Inflammatory macrophage treated with lipopolysaccharide for 4 hours (primary cell): ENCODE measurements at places on chromosomes 11 and 22.

- DNase-seq, result no peak
Measured at GRCh38 chr11:67437809-67438157, 301 bp upstream of the PTPRCAP start.

- no peak for DNase-seq
Measured at GRCh38 chr11:113372309-113372708, 15.3 kb upstream of the ANKK1 start.

DNA sequence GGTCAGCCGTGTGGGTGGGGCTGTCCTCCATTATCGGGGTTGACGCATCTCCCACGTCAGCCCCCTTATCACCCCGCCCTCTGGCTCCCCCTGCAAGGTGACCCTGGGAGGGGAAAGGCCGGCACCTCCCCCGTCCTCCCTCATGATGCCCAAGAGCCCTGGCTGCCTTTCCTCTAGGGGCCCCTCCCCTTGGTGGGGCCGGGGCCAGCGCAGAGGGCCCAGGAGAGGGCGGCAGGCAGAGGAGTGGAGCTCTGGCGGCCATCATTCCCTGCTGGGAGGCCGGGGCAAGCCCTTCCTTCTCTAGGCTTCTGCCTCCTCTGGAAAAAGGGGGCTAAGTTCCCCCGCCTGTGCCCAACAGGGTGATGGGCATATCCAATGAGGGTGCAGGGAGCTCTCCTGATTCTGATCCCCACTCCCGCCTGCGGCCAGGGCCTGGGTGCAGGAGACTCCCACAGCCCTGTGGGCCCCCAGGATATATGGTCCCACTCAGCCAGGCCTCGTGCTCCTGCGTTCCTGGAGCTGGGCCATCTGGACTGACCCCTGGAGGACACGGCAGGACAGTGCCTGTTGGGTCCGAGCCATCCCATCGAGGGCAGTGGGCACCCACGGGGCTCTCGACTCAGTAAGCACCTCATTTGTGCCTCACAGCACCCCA, 12.3 kb downstream of the MYRF start:
- no peak for DNase-seq

GRCh38 chr22:36014546-36015074, 14.0 kb downstream of the RBFOX2 start:
- DNase-seq, result no peak

- peak; percentile 98 for DNase-seq
Measured at GRCh38 chr11:1782831-1783724, 19.4 kb upstream of the CTSD start.

- DNase-seq, result no peak
Measured at GRCh38 chr11:8178297-8178696, 9.5 kb upstream of the RIC3 start.

- peak; percentile 2 for DNase-seq
Measured at GRCh38 chr11:44096360-44097185, 1.1 kb downstream of the EXT2 start.

- DNase-seq, result peak; percentile 85
Measured at GRCh38 chr11:110919241-110919922, 207.1 kb upstream of the ARHGAP20 start.

DNA sequence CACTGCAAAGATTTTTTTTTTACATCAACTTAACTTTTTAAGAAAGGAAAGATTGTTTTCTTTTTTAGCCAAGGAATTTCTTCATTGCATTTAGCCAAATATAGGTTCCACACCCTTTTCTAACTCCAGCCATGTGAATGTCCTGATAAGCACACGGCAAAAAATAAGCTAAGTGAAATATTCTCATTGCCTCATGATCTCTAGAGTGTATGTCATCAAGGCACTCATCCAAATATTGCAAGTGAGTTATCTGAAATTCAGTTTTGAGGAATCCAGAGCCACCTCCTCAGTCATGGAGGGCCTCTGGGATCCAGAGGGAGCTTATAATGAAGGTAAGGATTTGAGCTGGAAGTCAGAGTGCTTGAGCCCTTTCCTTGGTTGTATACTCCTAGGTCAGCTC, 80.0 kb downstream of the BLID start:
- no peak for DNase-seq

DNA sequence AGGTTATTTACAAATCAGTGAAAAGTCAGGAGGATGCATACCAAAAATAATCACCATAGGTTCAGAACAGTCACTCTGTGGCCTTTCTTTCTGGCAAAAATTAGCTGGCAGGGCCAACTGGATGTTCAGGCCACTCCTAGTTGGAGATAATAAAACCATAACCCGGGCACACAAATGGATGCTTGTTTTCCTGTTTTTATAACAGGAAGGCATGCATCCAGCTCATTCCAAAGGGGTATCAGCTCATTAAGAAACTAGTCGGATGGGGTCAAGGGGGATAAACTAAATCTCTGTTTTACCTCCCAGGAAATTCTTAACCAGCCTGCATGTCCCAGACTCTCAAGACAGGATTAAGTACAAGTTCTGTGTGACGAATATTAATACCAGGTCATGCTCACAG, 81.0 kb downstream of the FBXO7 start:
- no peak for DNase-seq

DNA sequence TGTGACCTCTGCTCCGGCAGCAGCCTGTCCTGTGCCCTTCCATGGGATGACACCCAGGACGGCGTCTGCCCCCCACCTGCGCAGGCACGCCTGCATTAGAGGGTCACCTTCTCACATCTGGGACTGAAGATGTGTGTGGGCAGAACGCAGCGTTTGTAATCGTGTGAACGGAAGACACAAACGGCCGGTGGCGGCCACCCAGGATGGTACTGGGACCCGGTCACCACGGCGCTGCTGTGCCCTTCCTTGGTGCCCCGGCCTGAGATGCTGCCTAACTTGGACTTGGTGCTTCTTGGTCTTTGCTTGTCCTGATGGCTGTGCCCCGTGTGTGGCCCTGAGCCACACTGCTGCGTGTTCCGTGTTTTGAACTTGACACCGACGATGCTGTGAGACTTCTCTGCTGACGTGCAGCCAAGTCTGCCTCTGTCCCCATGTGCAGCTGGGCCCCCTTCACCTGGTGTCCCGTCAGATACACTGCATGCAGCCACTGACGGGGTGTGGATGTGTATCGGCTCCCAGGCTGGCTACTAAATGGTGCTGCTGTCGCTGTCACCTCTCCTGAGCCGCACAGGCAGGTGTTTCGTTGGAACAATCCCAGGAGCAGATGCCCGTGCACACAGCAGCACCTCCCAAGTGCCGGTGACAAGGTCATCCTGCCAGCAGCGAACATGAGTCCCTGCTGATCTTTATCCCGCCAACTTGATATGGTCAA, 21.4 kb downstream of the YPEL1 start:
- no peak for DNase-seq
